Esophagus (tissue), 2 donors: ENCODE measurements at places on chromosomes 4 and X. TPM values are rescaled to one million over a fixed set of nuclear protein-coding genes. Genes with fewer than 3 reads are reported as not detected.

Gene CSAG1
- polyA plus RNA-seq: not detected

Gene BBS12
- polyA plus RNA-seq: 0.45 TPM

Gene WAS
- 1.7 TPM for polyA plus RNA-seq

Gene PCDH19
- 0.11 TPM for polyA plus RNA-seq

Gene TRPC5OS
- not detected for polyA plus RNA-seq

Gene TDO2
- 0.14 TPM for polyA plus RNA-seq

Gene PCDH11X
- under 0.01 TPM for polyA plus RNA-seq

Gene TMSB15C
- 0.28 TPM for polyA plus RNA-seq

Gene CNOT6L
- 2.8 TPM for polyA plus RNA-seq

Gene HSFX4
- not detected for polyA plus RNA-seq

Gene NAA11
- not detected for polyA plus RNA-seq

Gene MAGEB1
- polyA plus RNA-seq: not detected

Gene NUDT10
- polyA plus RNA-seq: 0.60 TPM

Gene NOX1
- polyA plus RNA-seq: 0.10 TPM

Gene ZNF732
- 0.21 TPM for polyA plus RNA-seq

Gene WDFY3
- polyA plus RNA-seq: 9.4 TPM

Gene FOXP3
- polyA plus RNA-seq: 0.59 TPM

Gene BANK1
- 0.16 TPM for polyA plus RNA-seq

Gene LEF1
- polyA plus RNA-seq: 4.6 TPM

Gene SGMS2
- polyA plus RNA-seq: 2.4 TPM

Gene MSANTD1
- polyA plus RNA-seq: 0.16 TPM
